CD4-positive, alpha-beta T cell treated with Interleukin-12 subunit alpha and Interleukin-12 subunit beta, for 1 hour (primary cell): ENCODE measurements at places on chromosomes 5 and 9.

DNA sequence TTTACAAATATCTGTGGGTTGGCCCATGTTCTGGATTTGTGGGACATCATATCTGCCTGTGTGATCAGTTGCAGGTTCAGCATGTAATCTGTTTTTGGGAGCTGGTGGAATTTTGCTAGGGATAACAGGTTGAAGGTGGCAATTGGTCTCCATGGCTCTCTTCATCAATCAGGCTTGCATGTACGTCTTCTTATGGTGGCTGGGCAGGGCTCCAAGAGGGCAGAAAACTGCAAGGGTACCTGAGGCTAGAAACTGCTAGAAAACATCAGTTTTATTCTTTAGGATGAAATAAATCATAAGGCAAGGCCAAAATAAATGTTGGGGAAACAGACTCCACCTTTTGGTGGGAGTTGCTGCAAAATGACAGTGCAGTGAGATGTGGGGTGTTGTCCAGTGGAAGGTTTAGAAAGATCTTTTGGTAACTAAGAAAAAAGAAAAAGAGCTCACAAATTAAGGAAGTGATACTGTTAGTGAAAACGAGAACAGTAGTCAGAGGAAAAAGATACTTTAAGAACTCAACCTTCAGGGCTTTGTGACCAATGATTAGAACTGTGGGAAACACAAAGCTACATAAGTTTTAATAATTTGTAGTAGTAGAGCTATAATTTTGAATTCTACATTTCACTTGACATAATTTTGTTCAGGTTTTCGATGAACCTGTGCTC is 300.7 kb upstream of the IZUMO3 start:
- DNase-seq: no peak

- DNase-seq: peak; percentile 48
Observed at GRCh38 chr5:132477784-132478365, 12.7 kb downstream of the IRF1 start.

GRCh38 chr9:14960881-14961280 is 50.7 kb upstream of the FREM1 start:
- DNase-seq: no peak

GRCh38 chr9:12889402-12890106 is 114.7 kb downstream of the LURAP1L start:
- DNase-seq: no peak

- DNase-seq: peak; percentile 64
Observed at GRCh38 chr9:137453643-137454081, 5.5 kb downstream of the NSMF start.

- DNase-seq: no peak
Observed at GRCh38 chr5:117380316-117380715, 805.7 kb upstream of the SEMA6A start.

- DNase-seq: no peak
Observed at GRCh38 chr5:142777850-142778249, 7.7 kb downstream of the ARHGAP26 start.

- DNase-seq: no peak
Observed at GRCh38 chr9:107216329-107216728, 66.8 kb upstream of the RAD23B start.

DNA sequence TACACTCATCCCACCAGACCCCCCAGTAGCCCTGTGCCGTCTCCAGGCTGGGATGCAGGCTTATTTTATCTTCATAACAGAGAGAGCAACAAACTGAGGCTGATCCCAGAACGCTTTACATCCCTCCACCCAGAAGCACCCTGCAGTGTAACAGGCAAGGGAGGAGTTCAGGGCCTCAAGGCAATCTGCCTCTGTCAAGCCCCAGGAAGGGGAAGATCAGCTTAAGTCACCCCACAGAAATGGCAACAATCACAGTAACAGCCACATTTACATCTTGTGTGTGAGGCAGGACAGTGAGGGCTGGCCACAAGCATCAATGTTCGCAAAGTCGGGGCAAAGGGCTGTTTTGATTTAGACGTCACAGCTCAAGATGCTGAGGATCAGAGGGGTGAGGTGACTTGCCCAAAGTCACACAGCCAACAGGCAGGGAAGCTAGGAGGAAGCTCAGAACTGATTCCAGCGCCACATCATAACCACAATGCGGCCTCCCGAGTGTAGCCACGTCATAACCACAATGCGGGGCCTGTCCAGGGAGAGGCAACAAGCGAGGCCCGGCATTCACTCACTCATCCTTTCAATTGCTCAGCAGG is 14.4 kb downstream of the STK10 start:
- DNase-seq: peak; percentile 70

DNA sequence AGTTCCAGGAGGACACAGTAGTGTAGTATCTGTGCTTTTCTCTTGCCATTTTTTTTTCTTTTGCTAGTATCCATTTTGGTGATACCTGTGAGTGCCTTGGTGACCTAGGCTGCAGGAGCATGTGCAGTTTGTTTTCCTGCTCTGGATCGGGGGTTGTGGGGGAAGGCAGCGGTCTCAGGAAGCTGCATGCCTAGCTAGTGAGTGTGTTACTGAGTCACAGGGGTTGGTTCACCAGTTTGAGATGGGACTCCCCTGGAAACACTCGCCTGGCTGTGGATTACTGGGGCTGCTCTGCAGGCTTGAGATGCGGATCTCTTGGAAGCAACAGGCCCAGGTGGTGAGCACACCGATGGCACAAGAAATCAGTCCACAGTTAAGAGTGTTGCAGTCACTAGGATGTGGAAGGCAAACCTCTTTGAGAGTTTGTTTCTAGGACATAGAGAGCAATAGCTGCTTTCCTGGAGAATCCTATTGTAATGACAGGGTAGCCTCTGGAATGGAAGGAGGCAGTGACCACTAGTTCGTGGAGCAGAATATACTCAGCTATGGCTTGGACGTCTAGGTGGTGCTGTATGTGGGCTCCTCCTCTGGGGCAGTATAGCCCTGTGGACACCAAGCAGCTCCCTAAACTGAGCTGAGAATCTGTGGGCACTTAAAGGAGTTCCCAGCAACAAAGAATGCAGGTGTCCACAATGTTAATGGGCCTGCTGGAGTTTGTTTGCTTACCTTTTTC is 20.0 kb upstream of the SPATA31E1 start:
- no peak for DNase-seq

GRCh38 chr5:122756264-122756911 is 18.5 kb upstream of the SNX2 start:
- no peak for DNase-seq

- DNase-seq: no peak
Observed at GRCh38 chr5:45060724-45061123, 252.0 kb downstream of the MRPS30 start.

GRCh38 chr5:107704681-107705401 is 34.1 kb upstream of the EFNA5 start:
- no peak for DNase-seq

- DNase-seq: no peak
Observed at GRCh38 chr5:137566118-137566541, 67.0 kb upstream of the SPOCK1 start.

DNA sequence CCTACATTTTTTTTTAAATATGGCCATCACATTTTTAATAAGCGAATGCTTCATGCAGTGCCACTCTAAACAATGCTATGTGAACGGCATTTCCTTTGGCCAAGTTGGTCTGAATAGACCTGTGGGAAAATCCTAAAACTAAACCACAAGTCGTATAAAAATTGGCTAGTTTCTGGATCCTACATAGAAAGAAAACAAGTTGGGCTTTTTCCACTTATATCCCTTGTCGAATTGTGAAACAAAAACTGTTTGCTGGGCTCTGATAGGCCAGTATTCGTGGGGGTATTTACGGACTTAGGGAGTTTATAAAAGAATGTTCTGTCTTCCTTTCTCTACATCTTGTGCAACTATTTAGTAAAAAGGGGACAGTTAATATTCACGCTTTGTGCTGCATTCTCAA is 153.1 kb upstream of the KLF9 start:
- DNase-seq: no peak

DNA sequence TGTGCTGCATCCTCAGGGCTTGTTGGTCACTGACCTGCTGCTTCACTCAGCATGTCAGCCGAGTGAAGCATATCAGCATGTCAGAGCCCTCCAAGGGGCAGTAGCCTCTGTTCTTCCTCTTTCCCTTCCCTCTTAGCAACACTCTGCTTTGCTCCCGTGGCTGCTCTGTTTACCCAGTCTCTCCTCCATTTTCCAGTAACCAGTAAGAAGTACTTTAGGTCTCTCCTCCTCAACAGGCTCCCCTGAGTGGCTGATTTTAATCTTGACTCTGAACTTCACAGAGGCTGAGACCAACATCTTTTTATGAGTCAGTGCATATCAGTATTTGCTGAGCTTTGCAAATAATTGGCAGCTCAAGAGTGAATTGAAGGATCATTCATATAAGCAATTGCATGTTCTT is 18.6 kb upstream of the ADRB2 start:
- DNase-seq: no peak

DNA sequence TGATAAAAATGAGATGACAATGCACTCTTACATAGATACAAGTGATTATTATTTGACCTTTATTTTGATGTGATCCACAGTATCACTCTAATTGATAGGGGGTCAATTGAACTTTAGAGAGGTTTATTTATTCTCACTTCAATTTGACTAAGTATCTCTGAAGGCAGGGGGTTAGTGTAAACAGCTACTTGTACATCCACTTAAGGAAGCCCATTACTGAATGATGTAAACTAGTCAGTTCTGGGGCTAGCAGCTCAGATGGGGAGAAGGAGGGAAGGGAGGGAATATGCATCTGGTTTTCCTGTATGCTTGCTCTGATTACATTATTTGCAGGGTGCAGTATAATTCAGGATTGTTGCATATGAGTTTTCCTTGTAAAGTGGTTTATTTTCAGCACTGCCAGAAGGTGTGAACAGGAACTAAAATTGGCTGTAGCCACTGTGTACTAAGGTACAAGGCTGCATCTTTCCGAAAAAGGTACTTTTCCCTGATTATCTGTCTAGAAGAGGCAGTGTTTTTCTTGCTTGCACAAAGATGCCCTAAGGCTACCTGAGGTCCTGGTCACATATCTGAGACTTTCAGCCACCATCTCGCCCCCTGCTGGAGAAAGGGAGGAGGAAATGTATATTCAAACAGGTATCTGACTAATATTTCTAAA is 51.2 kb downstream of the MRPS27 start:
- DNase-seq: peak; percentile 48

DNA sequence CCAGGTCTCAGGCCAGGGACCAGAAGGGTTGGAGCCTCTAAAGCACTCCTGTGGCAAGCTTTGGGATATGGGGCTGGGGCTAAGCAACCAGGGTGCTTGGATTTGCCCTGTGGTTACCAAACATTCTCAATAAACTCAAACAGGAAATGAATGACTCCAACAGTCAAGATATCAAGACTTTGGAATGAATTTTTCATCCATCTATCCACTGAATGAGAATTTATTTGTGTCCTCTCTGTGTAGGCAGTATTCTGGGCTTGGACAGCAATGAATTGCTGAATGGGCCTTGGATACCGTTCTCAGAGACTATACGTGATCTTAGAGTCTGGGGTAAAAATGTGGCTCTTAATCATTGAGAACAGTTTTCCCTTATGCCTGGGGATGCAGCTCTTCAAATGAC is 212.5 kb downstream of the DAB2IP start:
- no peak for DNase-seq

DNA sequence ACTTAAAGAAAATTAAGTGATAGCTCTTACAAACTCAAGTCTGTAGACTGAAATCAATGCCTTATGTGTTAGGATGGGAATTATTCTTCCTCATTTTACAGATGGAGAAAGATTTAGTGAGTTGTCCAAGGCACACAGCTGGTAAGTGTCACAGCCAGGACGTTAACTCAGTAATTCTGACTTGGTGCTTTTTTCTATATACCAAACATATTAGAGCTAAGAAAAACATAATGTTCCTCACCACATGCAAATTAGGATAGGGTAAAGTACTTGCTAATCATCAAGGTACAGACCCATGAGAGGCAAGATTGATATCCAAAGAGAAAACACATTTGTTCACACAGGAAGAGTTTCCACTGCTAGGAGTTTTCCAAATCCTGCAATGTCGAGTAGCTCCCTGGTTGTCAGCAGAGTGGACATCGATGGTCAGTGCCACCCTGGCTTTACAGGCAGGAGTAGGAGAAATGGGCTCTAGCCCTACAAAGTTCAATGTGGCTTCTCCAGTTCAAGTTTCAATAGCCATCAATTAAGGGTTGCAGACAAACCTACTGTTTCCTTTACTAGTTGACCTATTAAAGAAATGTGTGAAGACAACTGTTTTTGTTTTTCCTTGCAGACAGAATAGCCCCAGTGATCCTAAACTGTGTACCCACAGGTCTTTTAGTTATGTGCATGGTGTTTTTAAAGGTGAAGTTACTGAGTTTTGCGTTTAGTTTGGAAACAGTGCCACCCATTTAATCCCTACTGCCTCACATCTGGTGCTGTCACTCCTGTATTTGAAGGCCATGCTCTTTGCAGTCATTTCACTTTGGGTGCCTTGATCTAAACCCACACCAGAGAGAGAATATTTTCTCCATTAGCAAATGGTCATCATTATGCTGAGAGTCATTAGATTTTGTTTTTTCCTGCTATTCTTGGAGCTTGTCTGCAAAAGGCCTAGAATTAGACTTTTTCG is 460.8 kb upstream of the SMARCA2 start:
- DNase-seq: no peak

GRCh38 chr5:669111-669841 is 23.9 kb downstream of the TPPP start:
- DNase-seq: peak; percentile 57

DNA sequence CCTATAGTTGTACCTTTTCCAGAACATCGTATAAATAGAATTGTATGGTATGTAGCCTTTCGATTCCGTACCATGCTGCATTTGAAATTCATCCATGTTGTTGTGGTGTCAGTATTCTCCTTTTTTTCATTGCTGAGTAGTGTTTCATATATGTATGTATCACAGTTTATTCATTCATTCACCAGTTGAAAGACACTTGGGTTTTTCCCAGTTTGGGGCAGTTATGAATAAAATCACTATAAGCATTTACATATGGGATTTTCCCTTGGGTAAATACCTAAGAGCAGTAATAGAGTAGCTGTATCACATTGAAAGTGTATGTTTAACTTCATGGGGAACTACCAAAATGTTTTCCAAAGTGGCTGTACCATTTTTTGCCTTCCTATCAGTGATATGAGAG is 16.1 kb upstream of the FKTN start:
- DNase-seq: no peak
